ENCODE measurements at places on chromosomes 3 and 15. TPM values are rescaled to one million over a fixed set of nuclear protein-coding genes. Genes with fewer than 3 reads are reported as not detected.

DNA sequence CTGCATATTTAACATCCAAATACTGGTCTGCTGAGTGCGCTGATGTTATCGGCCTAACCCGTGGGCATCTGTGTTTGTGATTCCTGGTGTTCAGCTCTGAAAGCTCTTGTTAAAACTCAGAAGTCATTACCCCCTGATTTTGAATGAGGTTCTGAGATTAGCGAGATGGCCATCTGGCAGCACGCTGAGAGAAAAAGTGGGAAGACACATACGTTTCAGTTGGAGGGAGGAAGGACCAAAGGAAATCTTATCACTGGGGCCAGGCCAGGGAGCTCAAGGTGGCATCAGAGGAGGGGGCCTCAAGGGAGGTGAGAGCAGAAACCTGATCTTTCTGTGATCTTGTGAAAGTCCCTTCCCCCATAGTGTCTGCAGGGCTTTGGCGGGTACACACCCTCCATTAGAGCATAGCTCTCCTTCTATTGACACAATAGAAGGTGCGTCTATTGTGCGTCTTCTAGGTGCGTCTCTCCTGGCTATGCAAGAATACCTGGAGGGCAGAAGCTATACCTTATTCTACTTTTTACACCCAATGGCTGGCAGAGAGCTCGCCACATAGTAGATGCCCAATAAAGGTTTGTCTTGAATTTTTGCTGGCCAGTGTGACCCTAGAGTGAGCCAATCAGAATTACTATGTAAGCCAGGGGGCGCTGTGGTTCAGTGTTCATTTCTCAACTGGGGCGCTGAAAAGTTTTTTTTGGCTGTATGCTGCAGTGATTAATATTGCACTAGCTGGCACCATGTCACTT, 182.4 kb downstream of the SHQ1 start:
- no peak for DNase-seq
- H3K36me3 ChIP-seq = no peaks in the 10 kb centered on the region
- H3K27me3 ChIP-seq = peaks cover 1% of the 10 kb centered on the region
- no peaks in the 10 kb centered on the region for H3K4me1 ChIP-seq
- H3K4me3 ChIP-seq = no peak overlapping the region

MB21D2 gene
- total RNA-seq = 46.4 TPM

GRCh38 chr3:8746780-8747345, 13.3 kb downstream of the CAV3 start:
- no peak overlapping the region for H3K4me3 ChIP-seq
- no peak overlapping the region for H3K27ac ChIP-seq
- H3K27me3 ChIP-seq = no peaks in the 10 kb centered on the region
- no peak for DNase-seq

GALK2 gene
- 51.4 TPM for total RNA-seq

GRCh38 chr3:152355744-152356665, 87.3 kb downstream of the MBNL1 start:
- H3K4me3 ChIP-seq = no peak overlapping the region
- H3K4me1 ChIP-seq = peaks cover 9% of the 10 kb centered on the region
- H3K36me3 ChIP-seq = peaks cover 4% of the 10 kb centered on the region
- H3K27me3 ChIP-seq = no peaks in the 10 kb centered on the region
- peak overlapping the region; percentile 76 for H3K27ac ChIP-seq

- DNase-seq = no peak
- no peaks in the 10 kb centered on the region for H3K36me3 ChIP-seq
- no peaks in the 10 kb centered on the region for H3K4me1 ChIP-seq
- no peaks in the 10 kb centered on the region for H3K27me3 ChIP-seq
- no peak overlapping the region for H3K4me3 ChIP-seq
Observed at GRCh38 chr15:25230442-25230841, 208.4 kb downstream of the UBE3A start.

AMIGO3 gene
- total RNA-seq = not detected

- no peaks in the 10 kb centered on the region for H3K27me3 ChIP-seq
- no peak overlapping the region for H3K27ac ChIP-seq
- H3K36me3 ChIP-seq = no peaks in the 10 kb centered on the region
- no peaks in the 10 kb centered on the region for H3K4me1 ChIP-seq
Observed at GRCh38 chr3:153897025-153897723, 224.0 kb upstream of the ARHGEF26 start.

DNA sequence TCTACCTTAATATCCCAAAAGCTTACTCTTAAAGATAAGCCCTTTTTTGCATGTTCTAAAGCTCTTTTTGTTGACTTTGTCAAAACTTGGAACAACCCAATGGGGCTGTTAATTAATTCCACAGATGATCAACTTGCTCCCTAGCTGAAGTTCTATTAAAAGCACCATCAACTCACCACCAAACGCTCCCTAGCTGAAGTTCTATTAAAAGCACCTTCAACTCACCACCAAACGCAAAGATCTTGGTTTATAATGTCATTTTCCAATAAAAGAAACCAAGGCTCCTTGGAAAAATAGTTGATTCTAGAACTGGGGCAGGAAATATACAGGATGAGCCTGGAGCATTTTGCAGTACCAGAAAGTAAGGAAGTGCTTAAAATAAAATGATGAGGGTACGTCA, 122.3 kb upstream of the STT3B start:
- no peak overlapping the region for H3K27ac ChIP-seq
- H3K36me3 ChIP-seq = no peaks in the 10 kb centered on the region
- H3K4me3 ChIP-seq = no peak overlapping the region
- no peaks in the 10 kb centered on the region for H3K4me1 ChIP-seq

CELF6 gene
- not detected for total RNA-seq

DNA sequence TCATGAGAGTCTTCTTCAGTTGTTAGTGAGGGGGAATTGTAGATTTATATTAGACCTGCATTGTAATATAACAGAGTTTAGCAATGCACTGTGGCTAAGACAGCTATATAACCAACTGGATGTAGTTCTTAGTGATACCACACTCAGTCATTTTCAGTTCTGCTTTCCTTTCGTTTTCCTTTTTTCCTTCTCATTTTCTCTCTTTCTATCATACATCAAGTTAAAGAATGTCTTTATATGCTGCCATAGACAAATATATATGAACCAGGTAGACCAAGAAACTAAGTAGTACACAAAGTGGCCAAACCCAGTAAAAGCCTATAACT, 43.7 kb upstream of the CD47 start:
- H3K27ac ChIP-seq = no peak overlapping the region
- H3K4me1 ChIP-seq = peaks cover 24% of the 10 kb centered on the region
- no peaks in the 10 kb centered on the region for H3K36me3 ChIP-seq
- no peaks in the 10 kb centered on the region for H3K27me3 ChIP-seq
- DNase-seq = no peak
- no peak overlapping the region for H3K4me3 ChIP-seq

GRCh38 chr15:63466378-63467192, 37.8 kb upstream of the USP3 start:
- peaks cover 4% of the 10 kb centered on the region for H3K27me3 ChIP-seq
- no peak overlapping the region for H3K4me3 ChIP-seq

DNA sequence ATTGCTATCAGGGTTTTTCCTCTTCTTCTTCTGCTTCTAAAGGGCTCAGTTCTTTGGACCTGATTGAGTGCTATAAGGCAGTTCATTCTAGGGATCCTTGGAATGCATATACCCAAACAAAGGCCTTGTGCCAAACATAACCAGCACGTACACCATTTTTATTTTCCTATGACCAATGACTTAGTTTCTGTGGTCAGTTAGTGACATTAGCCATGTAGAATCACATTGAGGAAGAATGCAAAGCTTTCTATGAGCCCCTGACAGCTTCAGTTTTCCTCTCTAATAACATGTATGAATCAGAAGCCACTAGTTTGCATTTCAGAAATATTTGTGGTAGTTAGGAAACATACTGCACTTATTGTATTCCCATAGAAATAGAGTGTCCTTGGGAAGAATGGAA, 240.0 kb downstream of the THRB start:
- no peak overlapping the region for H3K4me3 ChIP-seq
- no peaks in the 10 kb centered on the region for H3K36me3 ChIP-seq
- peaks cover 41% of the 10 kb centered on the region for H3K27me3 ChIP-seq
- H3K27ac ChIP-seq = no peak overlapping the region
- H3K4me1 ChIP-seq = peaks cover 4% of the 10 kb centered on the region

Measured in IMR-90 (cell line).